ENCODE measurements at places on chromosomes 1 and 21.

- no peak for DNase-seq
Measured at GRCh38 chr1:47876587-47876963, 120.6 kb downstream of the TRABD2B start.

DNA sequence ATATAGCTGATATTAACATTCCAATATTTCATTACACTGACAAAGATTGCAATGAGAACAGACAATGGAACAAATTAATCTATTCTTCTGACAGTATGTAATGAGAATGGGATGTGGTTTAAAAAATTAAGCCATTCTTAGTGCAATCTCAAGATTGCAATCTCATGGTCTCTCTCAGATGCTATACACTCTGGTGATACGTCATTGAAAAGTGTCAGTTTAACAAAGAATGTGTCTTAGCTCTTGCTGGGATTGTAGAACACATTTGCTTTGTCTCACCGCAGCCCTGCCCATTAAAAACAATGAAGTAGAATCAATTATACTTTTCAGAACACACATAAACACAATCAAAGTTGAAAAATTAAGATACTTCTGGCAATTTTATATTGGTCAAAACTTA, 55.2 kb downstream of the LRRC53 start:
- no peak for DNase-seq

DNA sequence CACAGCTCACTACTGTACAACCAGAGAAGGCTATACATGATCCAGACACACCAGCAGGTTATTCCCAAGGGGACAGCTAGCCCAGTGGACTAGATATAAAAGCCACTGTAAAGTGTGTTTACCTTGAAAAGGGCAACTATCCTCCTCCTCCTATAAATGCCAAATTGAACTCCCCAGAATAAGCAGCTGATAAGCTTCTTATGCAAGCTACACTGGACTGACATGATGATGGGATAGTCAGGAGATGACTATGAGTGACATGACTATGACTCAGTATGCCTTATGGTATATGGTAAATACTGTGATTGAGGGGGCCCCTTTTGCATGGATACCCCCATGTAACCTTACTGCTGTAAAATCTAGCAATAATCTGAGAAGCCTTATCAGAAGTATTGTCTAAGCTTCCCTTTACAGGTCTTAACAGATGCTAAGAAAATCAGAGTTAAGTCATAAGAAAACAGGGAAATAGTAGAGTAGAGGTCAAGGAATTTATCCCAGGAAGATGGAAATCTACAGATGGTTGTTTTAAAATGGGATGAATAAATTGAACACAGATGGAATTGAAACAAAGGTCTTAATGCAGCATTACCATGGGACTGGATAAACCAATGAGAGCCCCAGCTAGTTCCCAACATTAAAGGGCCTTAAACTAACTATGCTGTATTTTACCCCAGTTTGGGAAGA, 55.8 kb downstream of the TRIM33 start:
- no peak for DNase-seq

DNA sequence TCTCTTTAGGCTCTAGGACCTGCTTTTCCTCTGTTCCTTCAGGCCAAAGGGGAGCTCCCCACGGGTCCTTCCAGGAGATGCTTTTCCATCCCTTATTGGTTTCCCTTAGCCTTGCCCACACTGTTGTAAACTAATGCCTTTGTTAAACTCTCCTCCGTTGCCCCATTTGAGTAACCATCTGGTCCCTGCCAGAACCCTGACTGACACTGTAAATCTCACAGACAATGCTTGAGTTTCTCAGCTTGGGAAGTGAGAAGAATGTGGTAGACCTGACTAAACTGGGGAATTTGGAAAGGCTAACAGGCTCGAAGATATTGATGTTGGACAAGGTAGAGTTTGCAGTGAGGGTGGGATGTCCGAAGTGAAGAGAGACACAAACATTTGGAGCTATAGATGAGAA, 11.4 kb downstream of the AKNAD1 start:
- DNase-seq = no peak

DNA sequence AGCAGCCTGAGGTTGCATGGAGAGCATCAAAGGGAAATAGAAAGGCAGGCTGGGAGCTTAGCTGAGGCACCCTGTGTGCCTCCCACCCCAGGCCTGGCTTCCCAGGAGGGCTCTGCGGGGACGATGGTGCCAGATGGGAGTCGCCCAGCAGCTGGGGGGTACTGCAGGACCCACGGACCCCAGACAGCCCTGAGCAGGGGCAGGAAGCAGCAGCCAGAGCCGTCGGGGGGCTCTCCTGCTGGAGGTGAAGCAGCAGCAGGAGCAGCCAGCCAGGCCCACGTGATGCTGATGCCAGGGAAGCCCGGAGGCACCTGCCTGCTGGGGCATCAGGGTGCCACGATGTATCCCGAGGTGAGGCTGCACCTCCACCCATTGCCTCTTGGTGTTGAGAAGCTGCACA, 20.4 kb downstream of the RAP1GAP start:
- DNase-seq = no peak

- DNase-seq = peak; percentile 26
Measured at GRCh38 chr1:79981481-79981880, 975.0 kb upstream of the ADGRL4 start.

DNA sequence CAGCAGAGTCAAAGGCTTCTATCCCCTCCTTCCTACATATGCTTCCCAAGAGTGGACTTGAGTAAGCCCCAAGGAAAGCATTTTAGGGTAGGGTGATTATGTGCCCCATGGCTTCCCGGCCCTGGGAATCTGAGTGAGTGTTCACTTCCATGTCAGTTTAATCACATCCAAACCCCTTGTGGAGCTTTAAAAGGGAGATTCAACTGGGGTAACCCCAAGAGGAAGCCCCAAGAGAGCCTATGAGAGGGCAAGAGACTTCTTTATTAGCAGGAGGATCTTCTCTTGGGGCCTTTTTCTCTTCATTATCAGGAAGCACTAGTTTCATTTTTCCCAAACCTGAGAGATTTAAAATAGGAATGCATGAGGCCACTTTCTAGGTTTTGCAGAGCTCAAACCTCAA, 97.0 kb upstream of the IRF2BP2 start:
- DNase-seq = no peak

GRCh38 chr21:42460391-42461184, 35.4 kb downstream of the RSPH1 start:
- no peak for DNase-seq

- peak; percentile 19 for DNase-seq
Measured at GRCh38 chr1:222697826-222698225, 14.5 kb downstream of the AIDA start.

DNA sequence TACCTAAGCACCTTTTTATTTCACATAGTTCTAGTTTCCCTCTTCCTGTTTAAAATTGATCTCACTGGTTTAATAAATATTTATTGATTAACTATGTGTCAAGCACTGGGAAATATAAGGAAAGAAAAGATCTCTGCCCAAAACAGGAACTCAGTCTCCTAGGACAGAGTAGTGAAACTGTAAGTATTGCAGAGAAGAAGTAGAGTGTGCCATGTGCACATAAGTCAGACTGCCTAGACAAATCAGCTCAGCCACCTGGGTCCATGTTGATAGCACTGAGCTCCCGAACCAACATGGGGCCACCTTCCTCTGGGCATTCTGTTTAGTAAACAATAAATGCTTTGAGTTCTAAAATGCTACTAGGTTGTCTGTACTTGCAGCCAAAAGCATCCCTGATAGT, 9.8 kb upstream of the SSX2IP start:
- DNase-seq = no peak

- DNase-seq = no peak
Measured at GRCh38 chr1:228176024-228176395, 10.4 kb downstream of the IBA57 start.

GRCh38 chr21:26490771-26491170, 82.3 kb downstream of the CYYR1 start:
- no peak for DNase-seq

GRCh38 chr1:234586304-234586703, 23.7 kb downstream of the IRF2BP2 start:
- no peak for DNase-seq

- no peak for DNase-seq
Measured at GRCh38 chr1:168843401-168843800, 114.4 kb upstream of the DPT start.

GRCh38 chr1:203143641-203144040, 16.1 kb downstream of the ADORA1 start:
- DNase-seq = no peak

- DNase-seq = peak; percentile 45
Measured at GRCh38 chr1:61053712-61054600, 28.4 kb upstream of the NFIA start.

- no peak for DNase-seq
Measured at GRCh38 chr1:2471587-2472001, 4.5 kb upstream of the PLCH2 start.

Data from hindlimb muscle (tissue), 1 donor.